Fibroblast of the conjunctiva (primary cell): ENCODE measurements at places on chromosomes 3 and 15.

DNA sequence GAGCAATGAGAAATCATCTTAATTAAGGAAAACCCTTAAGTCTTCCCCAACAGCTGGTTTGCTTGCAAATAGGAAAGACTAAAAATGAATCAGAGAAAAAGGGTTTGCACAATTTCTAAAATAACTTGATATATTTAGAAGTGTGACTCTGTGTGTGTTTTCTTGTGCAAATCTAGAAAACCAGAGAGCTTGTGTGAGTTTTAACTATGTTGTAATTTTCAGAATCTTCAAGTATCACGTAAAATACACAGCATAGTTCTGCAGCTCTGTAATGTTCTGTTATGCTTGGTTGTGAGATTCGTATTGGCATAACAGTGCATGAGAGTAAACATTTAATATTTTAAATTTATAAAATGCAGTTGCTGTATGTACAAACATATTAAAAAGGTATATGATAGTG, 74.7 kb upstream of the GAP43 start:
- DNase-seq, result no peak

DNA sequence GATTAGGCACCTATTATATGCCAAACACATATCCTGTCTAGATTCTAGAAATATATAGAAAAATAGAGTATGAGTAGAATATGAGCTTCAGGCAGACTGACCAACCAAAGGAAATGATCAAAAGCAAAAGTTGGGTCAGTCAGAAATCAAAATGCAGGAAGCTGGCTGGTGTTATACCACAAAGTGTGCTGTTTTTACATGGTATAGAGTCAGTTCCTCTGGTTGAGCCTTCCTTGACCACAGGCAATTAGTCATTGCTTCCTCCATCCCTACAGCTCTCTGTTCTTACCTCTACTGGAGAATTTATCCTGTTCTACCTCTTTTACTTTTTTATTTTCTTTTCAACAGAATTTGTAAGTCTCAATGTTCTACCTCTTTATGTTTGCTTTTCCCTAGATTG, 149.8 kb downstream of the TMCO5A start:
- no peak for DNase-seq

DNA sequence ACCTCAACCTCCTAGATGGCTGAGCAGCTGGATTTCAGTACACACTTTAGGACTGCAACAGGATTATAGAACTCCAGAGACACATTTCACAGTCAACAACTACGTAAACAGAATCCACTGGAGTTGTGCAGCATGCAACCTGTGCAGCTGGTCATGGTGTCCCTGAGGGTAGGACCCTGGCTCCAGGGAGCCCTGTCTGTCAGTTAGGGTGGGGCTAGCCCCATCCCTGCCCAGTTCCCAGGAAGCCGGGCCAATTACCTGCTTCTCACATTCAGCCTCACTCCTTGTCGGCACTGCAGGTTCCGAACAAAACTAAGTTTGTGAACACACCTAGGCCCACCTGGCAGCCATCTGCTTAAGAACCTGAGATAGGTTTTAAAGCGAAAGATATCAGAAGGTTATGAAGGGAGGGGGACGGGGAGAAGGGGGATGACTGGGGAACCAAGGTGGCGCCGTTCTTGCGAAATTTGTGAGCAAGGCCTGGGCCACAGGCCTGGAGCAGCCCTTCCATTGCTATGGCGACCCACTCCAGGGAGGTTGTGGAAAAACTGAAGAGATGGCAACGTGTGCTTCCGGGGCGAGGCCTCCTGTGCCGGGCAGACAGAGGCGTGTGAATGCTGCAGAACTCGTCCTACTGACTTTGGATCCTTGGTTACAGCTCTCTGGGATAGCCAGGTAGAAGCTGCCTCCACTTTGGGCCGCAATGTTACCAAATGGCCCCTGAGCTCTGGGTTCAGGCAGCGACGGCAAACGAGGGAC, 25.3 kb downstream of the ACSBG1 start:
- DNase-seq, result no peak

- DNase-seq, result no peak
Observed at GRCh38 chr15:77012868-77013267, 17.9 kb downstream of the PSTPIP1 start.

GRCh38 chr3:113754494-113755159, 7.8 kb downstream of the ATP6V1A start:
- DNase-seq, result no peak

GRCh38 chr3:24401090-24401810, 93.4 kb downstream of the THRB start:
- peak; percentile 2 for DNase-seq

DNA sequence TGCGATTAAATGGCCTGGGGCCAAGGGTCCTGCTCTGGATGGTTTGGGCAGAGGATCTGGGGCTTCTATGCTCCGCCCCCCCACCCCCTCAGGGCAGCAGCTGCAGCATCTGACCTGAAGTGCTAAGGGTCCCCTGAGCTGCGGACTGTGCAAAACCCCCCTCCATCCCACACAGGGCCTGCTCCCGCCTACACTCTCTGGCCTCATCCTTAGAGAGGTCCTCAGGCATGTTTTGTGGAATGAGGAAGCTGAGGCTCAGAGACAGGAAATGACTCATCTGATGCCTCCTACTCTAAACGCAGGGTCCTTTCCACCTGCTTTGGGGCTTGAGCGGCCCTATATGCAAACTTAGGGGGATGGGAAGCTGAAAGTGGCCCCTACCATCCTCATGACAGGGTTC, 59.5 kb upstream of the CTSH start:
- peak; percentile 17 for DNase-seq

GRCh38 chr3:115279939-115280338, 132.9 kb upstream of the ZBTB20 start:
- DNase-seq, result no peak

DNA sequence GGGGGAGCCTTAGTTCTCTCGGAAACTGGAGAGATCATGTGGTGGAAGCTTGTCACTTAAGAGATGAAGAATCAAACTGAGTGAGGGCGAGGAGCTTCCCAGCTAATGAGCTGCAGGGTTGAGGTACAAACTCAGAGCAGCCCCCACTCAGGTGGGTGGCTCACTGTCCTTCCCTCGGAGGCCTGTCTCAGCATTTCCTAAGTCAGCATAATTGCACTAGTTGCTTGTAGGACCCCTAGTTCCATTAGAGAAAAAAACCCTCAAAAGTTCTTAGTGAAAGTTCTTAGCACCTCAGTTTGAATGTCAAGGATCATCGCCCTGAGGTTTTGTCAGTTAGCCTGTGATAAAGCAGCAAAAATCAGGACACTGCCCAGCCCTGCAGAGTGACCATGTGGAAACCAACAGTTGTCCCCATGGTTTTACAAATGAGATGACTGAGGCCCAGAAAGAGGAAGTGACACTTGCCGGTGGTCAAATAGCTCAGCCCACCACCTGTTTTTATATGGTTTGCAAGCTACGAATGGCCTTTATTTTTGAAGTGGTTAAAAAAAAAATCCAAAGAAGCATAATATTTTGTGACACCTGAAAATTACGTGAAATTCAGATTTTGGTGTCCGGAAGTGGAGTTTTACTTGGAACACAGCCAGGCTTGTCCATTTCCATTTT, 11.9 kb downstream of the SMAD6 start:
- DNase-seq, result no peak

GRCh38 chr15:86522721-86523120, 443.1 kb downstream of the AGBL1 start:
- no peak for DNase-seq

DNA sequence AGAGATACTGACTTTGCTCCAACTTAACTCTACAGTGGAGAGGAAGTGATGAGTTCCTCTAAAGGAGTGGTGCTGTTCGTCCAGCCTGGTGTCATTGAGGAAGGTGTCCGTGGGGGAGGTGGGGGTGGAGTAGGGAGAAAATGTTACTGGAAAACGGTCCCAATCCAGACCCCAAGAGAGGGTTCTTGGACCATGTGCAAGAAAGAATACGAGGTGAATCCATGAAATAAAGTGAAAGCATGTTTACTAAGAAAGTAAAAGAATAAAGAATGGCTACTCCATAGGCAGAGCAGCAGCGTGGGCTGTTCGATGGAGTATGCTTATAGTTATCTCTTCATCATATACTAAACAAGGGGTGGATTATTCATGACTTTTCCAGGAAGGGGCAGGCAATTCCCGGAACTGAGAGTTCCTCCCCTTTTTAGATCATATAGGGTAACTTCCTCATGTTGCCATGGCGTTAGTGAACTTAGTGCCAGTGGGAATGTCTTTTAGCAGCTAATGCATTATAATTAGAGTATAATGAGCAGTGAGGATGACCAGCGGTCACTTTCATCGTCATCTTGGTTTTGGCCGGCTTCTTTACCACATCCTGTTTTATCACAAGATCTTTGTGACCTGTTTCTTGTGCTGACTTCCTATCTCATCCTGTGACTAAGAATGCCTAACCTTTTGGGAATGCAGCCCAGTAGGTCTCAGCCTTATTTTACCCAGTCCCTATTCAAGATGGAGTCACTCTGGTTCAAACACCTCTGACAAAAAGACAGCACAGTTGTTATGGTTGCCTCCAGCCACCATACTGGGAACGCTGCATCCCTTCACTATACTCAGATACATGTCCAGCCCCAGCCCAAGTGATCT, 38.6 kb downstream of the CLEC3B start:
- DNase-seq, result no peak

- no peak for DNase-seq
Observed at GRCh38 chr3:26018889-26019288, 229.0 kb downstream of the OXSM start.

GRCh38 chr15:85362436-85363081, 17.8 kb upstream of the AKAP13 start:
- DNase-seq, result no peak

DNA sequence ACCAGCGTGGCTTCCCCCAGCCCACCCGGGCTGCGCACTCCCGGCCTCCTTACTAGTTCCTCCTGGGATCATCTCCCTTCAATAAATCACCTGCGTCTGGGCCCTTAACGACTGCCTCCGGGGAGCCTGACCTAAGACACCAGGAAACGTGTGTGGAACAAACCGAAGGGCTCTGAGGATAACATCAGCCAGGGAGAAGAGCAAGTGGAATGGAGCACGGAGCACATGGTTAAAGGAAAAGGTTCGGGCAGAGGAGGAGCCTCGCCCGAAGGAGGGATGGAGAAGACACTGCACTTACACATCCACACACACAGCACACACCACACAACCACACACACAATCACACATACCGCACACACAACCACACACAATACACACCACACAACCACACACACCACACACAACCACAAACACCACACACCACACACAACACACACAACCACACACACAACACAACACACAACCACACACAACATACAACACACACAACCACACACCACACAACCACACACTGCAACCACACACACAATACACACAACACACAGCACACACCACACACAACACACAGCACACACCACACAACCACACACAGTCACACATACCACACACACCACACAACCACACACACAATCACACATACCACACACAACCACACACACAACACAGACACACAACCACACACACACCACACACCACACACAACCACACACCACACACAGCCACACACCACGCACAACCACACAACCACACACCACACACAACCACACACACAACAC, 24.7 kb downstream of the CPN2 start:
- DNase-seq, result no peak

DNA sequence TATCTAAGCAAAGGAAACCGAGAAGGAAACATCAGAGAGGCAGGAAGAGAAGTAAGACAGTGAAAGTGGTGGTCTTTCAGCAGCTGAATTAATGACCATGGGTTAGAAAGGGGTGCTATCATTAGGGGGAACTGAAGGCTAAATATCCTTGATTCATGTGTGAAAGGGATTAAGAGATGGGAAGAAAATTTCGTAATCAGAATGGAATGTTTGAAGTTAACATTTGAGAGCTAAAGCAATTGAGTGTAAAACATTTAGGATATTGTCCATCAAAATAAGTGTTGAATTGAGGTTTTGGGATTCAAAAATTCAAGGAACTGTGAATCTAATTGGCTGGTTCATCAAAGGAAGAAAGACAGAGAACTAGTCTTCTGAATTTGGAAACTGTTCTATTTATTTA, 4.1 kb upstream of the ECT2 start:
- DNase-seq, result no peak

DNA sequence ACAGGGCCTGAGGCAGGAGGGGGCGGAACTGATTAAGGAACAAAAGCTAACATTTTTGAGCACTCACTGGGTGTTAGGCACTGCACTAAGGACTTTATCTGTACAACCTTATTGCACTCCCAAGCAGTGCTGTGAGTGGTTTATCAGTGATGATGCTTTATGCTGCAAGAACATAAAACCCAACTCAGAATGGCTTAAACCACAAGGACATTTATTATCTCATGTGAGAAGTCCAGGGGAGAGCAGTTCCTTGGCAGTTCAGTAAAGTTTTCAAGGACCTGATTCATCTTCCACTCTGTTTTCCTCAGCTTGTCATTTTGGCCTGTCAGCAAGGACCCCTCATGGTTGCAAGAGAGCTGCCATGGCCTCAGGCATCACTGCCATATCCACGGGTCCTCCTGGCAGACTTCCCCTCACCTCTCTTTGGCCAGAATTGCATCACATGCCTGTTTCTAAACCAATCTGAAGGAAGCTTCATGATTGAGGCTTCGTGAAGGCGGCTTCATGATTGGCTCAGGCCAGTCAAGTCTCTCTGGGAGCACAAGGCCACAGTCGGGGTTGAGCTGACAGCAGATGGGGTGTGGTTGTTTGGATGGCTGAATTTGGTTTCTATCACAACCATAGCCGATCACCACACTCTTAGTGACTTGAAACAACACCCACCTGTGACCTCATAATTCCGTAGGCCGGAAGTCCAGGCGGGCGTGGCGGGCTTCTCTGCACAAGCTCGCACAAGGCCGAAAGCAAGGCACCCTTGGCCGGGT, 15.8 kb downstream of the EFCC1 start:
- no peak for DNase-seq

DNA sequence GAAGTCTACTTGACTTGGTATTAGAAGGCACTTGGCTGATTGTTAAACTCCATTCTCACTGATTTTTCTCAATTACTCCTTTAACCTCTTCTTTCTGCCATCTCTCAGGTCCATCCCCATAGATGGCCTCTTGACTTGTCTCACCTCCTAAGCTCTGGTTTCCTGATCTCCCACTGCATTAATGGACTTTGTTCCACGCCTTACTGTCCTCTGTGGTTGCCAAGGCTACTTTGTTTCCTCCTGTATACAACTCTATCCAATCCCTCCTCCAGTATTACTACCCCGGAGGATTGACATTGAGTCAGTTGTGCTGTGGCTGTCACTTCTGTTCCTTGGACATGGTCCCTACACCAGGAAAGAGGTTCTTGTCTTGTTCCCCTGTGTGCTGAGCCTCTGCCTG, 10.6 kb upstream of the GLCE start:
- no peak for DNase-seq

GRCh38 chr3:72151465-72152238, 366.7 kb upstream of the PROK2 start:
- no peak for DNase-seq

DNA sequence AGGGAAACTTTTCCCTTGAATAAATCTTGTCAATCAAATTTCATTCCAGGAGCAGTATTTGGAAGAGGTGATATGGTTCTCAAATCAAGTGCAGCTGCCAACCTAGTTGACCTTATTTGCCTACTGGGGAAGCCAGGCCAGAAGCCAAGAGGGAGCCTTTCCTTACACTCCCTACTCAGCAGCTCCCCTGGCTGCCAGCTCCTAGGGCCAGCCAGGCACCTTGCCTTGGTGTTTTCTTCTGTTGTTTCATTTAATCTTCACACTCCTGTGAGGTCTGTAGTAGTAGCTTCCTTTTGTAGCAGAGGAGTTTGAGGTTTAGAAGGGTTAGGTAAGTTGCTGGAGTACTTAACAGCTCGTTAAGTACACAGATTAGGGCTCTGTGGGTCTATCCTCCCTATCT, 22.6 kb downstream of the MKRN2OS start:
- no peak for DNase-seq
